ENCODE measurements at places on chromosomes 5 and 9.

GRCh38 chr9:81685763-81686613 lies 3.4 kb downstream of the TLE1 start:
- peak; percentile 35 for DNase-seq

DNA sequence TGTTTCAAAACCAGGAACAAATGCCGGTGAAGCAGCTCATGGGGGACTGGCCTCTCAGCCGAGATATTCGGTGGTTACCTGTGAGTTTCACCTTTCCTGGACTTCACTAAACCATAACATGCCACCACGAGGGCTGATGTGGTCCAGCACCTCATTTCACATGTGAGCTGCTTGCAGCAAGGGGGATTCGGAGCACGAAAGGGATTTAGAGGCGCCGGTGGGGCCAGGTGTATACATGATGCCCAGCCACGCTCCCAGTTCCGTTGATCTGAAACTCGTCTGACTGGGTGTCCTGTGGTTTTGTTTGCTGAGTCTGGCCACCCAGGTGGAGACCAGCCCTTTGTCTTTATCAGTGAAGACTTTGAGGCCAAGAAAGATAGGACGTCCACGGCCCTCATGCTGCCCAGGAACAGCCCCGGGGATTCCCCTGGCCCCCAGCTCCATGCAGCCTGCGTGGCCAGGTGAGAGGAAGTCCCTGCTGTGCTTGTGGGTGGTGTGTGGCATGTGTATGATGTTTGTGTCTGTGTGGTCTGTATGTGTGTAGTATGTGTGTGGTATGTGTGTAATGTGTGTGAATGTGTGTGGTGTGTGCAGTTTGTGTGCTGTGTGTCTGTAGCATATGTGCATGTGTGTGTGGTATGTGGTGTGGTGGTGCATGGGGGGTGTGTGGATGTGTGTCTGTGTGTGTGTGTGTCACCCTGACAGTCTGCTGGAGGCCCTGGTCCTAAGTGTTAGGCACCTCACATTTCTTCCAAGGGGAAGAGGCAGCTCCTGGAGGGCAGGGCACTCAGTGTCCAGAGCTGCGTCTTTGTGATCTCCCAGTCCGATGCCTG lies 23.4 kb downstream of the PHF2 start:
- no peak for DNase-seq

DNA sequence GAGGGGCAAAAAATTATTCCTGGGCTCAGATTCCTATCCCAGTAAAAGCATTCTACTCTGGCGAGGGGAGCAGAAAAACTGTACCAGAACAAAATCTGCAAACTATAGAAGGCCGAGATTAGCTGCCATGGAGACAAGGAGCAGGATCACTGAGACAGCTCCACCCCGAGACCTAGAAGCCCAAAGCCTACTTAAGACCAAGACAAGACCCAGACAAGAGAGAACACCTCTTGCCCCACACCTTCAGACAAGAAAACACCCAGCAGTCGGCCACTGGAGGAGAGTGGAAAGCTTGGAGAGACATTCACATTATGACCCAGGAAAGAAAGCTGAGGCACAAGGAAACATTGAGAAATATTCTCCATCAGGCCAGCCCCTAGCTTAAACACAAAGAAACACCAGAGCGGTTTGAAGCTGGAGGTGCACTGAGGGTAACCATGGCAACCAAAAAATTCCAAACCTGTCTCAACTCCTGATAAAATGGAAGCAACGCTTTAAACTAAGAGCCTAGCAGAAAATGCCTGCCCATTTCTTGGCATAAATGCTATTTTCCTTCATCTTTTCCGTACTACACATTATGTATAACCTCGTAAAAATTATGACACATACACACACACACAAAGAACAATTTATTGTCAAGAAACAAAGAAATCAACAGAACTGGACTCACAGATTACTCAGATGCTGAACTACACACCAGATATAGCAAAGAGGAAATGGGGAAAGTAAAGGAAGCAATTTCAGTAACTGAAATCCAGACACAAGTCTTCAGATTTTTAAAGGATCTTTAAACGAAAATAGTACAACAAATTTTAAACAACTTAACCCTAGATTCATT lies 53.8 kb upstream of the FTMT start:
- DNase-seq, result no peak

DNA sequence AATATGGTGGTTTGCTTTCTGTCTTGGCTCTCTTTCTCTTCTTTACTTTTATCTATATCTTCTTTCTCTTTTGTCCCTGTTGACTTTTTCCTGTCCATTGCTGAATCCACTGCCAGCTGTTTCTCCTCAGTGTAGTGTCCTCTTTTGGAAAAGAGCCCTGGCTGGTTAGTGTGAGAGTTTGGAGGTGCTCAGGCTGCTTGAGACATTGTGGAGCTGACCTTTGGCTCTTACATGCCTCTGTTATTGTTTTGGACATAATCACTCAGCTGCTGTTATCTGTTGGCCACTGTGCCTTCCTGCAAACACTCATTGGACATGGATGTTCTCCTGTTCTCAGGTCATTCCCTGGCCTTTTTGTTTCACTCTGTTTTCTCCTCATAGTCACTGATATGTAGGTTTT lies 295.4 kb upstream of the RIOK2 start:
- no peak for DNase-seq

- DNase-seq, result no peak
Measured at GRCh38 chr5:38789777-38790176, 56.0 kb upstream of the OSMR start.

All from tongue (tissue), 3 donors.